ENCODE measurements at places on chromosomes 13 and 19.

DNA sequence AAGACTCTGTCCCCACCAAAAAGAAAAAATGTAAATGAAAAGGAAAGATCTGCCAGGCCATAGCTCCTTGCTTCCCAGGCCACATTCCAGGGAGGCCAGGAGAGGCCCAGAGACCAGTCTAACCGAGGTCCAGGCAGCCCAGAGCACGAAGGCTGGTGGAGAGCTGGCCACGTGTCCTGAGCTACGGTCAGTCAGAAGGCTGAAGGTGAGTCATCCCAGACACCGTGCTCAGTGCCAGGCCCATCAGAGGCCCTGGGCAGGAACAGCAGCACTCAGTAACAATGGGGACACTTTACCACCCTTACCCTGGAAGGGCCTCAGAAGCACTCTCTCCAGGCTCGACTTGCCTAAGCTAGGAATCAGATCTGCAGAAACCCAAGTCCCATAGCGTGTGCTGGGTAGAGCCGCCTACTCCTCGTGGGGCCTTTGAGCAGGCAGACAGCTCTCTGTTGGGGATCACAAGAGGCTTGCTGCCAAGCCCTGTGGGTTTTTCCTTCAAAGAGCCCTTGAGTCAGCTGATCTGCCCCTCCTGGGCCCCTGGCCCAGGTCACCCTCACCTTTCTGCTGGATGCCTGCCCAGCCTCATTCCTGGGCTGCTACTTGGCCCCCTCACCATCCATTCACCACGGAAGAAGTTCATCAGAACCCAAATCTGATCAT is 11.6 kb upstream of the DNMT1 start:
- peak; percentile 80 for DNase-seq

- peak; percentile 95 for DNase-seq
Measured at GRCh38 chr19:42423462-42424344, 3.5 kb downstream of the LIPE start.

GRCh38 chr13:113791761-113792160 is 32.7 kb downstream of the TMEM255B start:
- no peak for DNase-seq

DNA sequence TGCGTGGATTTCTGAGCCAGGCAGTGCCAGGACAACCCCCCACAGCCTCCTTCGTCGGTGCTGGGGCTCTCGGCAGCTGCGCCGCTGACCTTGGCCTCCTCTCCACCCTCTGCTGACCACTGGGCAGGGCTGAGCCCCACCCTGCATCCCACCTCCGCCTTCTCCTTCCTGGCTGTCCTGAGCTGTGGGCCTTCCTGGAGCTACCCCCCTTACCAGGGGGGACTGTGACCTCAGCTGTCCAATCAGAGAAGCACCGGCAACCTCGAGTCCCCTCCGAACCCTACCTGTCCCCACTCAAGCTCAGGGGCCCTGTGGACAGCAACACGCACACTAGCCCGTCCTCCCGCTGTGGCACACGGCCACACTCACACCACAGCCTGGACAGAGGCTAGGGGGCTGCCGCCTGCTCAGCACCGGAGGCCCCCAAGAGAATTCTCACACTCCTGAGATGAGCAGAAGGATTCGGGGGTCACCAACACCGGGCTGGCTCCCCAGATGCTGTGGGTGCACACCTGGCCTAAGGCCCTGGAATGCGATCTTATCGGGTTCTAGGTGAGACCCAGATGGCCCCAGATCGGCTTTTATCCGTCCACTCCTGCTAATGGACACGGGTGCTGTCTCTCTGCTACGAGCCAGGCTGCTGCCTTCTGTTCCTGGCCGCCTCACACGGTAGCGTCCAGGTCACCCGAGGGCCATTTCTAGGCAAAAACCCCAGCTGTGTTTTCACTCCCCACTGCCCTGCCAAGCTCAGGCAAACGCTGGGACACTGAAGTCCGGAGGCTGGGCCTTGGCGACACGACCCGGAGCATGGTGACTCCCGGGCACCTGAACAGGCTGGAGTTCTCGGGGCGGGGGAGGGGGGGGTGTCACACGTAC is 32.5 kb upstream of the CACTIN start:
- no peak for DNase-seq

GRCh38 chr13:80586356-80586755 is 245.4 kb upstream of the SPRY2 start:
- no peak for DNase-seq

- no peak for DNase-seq
Measured at GRCh38 chr19:10642473-10643171, 11.5 kb upstream of the ILF3 start.

- DNase-seq, result no peak
Measured at GRCh38 chr13:88726075-88726474, 1054.9 kb downstream of the SLITRK5 start.

DNA sequence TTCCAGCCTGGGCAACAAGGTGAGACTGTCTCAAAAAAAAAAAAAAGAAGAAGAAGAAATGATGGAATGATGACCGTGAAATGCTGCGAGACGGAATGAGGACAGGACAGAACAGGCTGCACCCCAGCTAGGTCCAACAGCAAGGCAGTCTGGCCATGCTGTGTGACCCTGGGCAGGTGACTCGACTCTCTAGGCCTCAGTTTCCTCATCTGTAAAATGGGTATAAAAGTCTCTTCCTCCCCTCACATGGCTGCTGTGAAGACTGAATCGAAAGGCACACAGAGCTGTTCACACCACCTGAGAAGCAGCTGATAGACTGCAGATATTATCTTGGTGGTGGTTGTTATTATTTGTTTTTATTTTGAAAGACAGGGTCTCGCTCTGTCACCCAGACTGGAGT is 22.3 kb downstream of the PTPRS start:
- no peak for DNase-seq

DNA sequence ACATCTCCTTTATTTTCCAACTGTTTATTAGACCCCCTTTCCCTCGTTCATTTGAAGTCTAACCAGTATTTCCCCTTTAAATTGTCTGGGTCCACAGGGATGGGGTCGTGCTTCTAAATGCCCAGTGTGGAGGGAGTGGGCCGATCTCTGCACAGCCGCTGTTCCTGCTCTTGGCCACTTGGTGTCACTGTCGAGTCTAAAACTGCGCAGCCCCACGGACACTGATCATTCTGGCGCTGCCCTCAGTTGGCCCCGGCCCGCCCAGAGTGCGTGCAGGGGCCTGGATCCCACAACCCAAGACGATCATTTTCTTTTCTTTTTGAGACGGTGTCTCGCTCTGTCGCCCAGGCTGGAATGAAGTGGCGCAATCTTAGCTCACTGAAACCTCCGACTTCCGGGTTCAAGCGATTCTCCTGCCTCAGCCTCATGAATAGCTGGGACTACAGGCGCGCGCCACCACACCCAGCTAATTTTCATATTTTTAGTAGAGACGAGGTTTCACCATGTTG is 12.0 kb downstream of the WDR88 start:
- peak; percentile 57 for DNase-seq

GRCh38 chr13:67119481-67119894 is 110.6 kb downstream of the PCDH9 start:
- no peak for DNase-seq

GRCh38 chr13:110004814-110005213 is 218.4 kb upstream of the IRS2 start:
- no peak for DNase-seq

GRCh38 chr19:49637821-49638738 is 1.9 kb downstream of the RRAS start:
- DNase-seq, result peak; percentile 68

- DNase-seq, result no peak
Measured at GRCh38 chr19:33458171-33458633, 63.4 kb downstream of the PEPD start.

- DNase-seq, result no peak
Measured at GRCh38 chr13:103876571-103876970, 810.4 kb upstream of the SLC10A2 start.

DNA sequence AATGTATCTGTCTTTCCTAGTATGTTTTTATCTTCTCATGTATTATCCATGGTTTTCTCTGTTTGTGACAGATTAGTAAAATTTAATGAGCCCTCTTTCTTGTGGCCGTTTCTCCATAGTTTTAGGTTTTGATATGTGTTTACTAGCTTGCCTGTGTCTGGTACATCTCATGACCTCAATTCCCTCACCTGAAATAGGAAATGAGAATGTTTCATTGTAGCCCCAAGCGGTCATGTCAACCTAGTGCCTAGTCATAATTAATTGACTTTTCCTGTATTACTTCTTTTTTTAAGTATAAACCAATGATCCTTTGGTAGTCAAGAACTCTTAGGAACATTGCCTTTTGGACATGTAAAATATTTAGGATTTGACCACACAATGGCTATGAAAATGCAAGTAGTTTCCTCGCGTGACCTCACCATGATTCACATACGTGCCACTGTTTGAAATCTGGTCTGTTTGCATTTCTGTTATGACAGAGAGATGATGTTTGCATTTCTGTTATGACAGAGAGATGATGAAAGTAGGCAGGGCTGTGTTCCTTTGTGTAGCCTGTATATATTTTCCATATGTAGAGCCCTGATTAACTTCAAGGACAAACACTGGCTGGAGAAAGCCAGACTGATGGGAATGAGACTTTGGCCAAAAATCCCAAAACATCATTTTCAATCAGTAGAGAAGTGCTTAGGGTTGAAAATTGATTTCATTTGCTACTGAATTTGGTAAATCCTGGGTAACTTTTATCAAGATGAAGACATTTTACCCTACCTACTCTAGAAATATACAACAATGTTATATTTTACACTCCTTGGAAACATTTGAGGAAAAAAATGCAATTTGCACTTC is 104.8 kb downstream of the TNFRSF19 start:
- peak; percentile 83 for DNase-seq

- no peak for DNase-seq
Measured at GRCh38 chr19:10189616-10190015, 5.1 kb downstream of the DNMT1 start.
